ENCODE measurements at places on chromosomes 16 and 17.

DNA sequence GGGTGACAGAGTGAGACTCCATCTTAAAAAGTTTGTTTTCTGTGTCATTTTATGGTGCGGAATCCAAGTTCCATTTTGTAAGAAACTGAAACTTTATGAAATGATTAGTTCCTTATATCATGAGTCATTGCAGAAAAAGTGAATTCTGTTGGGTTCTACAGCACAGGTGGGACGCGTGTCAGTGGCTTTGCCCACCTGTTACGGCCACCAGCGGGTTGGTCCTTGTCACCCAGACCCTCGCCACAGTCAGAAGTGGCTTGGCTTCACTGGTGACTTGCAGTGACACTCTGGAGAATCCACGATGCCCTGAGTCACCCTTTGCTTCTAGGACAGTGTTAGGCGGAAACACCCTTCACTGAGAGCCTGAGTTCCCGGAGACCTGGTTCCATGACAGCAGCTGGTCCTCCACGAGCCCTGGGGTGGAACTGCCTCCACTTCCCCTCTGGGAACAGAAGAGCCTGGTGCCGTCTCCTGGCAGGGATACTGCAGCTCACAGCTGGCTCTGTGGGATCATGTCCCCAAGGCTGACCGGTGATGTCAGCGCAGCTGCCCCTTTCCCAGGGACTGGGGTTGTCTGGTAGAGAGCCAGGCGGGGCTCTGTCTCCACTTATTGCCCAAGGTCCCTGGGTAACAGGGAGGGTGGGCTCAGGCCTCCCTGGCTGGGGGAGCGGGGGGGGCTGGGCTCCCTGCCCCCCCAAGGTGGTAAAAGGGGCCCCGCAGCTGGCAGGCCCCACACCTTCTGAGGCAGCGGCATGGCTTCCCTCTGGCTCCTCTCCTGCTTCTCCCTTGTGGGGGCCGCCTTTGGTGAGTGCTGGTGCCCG is at the start of gene CTRB1:
Gene CTRB1 (plus strand): TSS at position 733 of the 821 bp plus-strand sequence. CDS start 20 bp downstream, at position 753.
- no peak for DNase-seq

GRCh38 chr17:3157218-3157617 is 29.9 kb upstream of the OR1G1 start:
- DNase-seq, result no peak

DNA sequence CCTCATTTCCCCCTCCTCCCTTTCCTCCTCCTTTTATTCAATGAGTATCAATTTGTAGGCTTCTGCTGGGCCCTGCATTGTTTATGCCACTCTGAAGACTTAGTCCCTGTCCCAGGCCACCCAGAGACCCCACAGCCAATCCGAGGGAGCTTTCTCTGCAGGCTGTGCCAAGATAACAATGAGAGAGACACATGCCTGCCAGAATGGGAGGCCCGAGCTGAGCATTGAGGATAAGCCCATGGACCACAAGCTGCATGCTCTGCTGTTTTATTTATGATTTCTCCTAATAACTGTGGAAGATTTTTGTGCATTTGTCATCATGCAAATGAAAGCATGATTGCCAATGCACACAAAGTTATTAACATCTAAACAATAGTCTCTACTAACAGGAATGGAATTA is 3.0 kb downstream of the RCVRN start:
- no peak for DNase-seq

GRCh38 chr17:72590882-72591281 is 470.1 kb downstream of the SOX9 start:
- DNase-seq, result no peak

- no peak for DNase-seq
Measured at GRCh38 chr16:75309156-75309555, 57.7 kb upstream of the BCAR1 start.

DNA sequence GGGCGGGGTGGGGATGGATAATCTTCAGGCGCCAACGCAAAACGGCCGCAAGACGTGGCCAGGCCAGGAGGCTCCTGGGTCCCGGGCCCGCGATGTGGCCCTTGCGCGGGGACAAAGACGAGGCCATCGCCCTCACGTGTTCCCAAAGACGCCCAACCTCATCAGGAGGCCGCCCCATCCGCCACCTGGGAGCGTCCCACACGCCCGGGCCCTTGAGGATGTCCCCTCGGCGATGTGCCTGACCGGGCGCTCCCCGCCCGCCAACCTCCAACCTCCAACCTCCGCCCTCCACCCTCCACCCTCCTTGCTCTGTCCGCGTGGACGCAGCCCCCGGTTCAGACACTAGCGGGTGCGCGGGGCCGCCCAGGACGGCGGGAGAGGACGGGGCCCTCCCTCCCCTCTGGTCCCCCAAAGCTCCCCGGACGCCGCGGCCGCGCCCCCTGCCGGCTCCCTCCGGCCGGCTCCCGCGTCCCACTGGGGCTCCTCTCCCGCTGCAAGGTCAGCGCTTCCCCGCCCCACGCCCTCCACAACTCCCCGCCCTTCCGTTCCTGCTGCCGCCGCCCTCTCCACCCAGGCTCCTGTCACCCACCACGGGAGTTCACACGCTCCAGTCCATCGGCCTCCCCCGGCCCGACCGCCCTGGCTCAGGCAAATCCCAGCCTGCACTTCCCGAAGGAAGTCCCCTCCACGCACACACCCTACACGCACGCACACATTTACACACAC is 250.8 kb upstream of the RPL38 start:
- DNase-seq, result no peak

DNA sequence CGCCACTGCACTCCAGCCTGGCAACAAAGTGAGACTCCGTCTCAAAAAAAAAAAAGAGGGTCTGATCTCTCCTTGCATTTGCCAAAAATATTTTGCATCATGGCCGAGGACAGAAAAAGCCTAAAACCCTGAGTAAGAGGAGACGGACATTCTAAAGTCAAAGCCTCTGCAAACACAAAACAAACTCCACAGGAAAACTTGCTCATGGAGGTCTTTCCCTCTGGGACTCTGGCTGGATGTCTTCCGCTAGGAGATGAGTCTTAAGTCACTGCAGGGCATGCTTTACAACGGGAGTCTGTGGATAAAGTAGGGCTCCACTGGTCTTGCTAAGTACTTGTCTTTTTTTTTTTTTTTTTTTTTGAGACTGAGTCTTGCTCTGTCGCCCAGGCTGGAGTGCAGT is 74.0 kb downstream of the MRM3 start:
- DNase-seq, result no peak

- DNase-seq, result no peak
Measured at GRCh38 chr16:30757316-30757715, 4.5 kb downstream of the CFAP119 start.

DNA sequence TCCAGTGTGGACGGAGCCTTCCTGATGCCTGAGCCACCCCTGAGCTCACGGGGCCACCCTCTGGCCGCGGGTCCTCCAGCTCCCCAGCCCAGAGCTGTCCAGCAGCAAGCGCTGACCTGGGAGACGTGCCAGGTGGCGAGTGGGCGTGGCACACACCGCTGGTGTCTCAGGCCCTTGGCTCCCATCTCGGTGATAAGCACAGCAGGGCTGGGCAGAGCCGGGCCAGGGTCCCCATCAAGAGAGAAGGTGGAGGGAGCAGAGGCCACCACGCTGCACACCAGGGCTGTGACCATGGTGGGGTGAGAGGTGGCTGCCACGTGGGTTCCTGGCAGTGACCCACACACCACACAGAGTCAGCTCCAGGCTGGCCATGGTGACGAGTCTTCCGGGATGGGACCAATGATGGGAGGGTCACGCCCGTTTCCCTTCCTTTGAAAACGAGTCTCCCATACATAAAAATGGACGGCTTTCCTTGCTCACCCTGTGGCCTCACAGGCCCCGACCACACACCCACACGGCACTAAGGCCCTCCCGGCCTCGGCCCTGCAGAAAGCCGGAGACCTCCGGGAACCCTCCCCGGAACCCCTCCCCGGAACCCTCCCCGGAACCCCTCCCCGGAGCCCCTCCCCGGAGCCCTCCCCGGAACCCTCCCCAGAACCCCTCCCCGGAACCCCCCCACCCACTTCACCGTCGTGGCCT is 16.8 kb downstream of the UTS2R start:
- no peak for DNase-seq

- no peak for DNase-seq
Measured at GRCh38 chr17:57447990-57448758, 191.9 kb downstream of the MSI2 start.
